ENCODE measurements at places on chromosomes 2 and 18. TPM values are rescaled to one million over a fixed set of nuclear protein-coding genes. Genes with fewer than 3 reads are reported as not detected.

SANBR gene
- 14.0 TPM for total RNA-seq

TMEM182 gene
- total RNA-seq, result 0.48 TPM

MORN2 gene
- 9.8 TPM for total RNA-seq

KANSL1L gene
- 16.7 TPM for total RNA-seq

SNORC gene
- total RNA-seq, result 0.65 TPM

TRAK2 gene
- total RNA-seq, result 38.9 TPM

FAP gene
- 4.5 TPM for total RNA-seq

C2orf15 gene
- total RNA-seq, result 0.33 TPM
